BJ (cell line): ENCODE measurements at places on chromosomes 3 and 15. TPM values are rescaled to one million over a fixed set of nuclear protein-coding genes. Genes with fewer than 3 reads are reported as not detected.

- no peak for DNase-seq
Measured at GRCh38 chr15:94524565-94524964, 293.2 kb downstream of the MCTP2 start.

Gene TMEM158
- 1.6 and 1.7 TPM in 2 replicates for polyA plus RNA-seq

GRCh38 chr15:85141726-85142125 lies 160.1 kb downstream of the PDE8A start:
- DNase-seq: peak; percentile 15

DNA sequence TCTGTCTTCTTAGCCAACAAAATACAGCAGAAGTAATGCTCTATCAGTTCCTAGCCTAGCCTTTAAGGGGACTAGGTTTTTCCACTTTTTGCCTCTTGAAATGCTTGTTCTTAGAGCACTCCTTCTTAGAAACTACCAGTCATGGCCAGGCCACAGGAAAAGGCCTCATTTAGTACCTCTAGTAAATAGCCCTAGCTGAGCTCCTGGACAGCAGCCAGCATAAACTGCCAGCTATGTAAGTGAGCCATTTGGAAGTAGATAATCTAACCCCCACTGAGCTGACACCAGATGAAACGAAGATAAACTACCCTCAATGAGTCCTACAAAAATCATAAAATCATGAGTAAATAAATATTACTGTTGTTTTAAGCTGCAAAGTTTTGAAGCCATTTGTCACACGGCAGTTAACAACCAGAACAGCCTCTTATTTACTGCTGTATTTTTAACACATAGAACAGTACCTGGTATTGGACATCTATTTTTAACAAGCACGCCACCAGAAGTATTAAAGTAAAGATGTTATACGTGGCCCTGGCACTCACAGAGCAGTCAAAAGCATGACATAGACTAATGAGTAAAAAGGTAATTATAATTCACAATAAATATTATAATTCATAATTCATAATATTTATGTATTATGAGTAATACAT lies 12.0 kb downstream of the TBC1D5 start:
- no peak for DNase-seq

- peak; percentile 46 for DNase-seq
Measured at GRCh38 chr3:38834110-38834509, 18.1 kb upstream of the SCN10A start.

- DNase-seq: no peak
Measured at GRCh38 chr3:61589856-61590255, 28.5 kb downstream of the PTPRG start.

GRCh38 chr3:129756871-129757270 lies 136.6 kb downstream of the TMCC1 start:
- DNase-seq: peak; percentile 31

DNA sequence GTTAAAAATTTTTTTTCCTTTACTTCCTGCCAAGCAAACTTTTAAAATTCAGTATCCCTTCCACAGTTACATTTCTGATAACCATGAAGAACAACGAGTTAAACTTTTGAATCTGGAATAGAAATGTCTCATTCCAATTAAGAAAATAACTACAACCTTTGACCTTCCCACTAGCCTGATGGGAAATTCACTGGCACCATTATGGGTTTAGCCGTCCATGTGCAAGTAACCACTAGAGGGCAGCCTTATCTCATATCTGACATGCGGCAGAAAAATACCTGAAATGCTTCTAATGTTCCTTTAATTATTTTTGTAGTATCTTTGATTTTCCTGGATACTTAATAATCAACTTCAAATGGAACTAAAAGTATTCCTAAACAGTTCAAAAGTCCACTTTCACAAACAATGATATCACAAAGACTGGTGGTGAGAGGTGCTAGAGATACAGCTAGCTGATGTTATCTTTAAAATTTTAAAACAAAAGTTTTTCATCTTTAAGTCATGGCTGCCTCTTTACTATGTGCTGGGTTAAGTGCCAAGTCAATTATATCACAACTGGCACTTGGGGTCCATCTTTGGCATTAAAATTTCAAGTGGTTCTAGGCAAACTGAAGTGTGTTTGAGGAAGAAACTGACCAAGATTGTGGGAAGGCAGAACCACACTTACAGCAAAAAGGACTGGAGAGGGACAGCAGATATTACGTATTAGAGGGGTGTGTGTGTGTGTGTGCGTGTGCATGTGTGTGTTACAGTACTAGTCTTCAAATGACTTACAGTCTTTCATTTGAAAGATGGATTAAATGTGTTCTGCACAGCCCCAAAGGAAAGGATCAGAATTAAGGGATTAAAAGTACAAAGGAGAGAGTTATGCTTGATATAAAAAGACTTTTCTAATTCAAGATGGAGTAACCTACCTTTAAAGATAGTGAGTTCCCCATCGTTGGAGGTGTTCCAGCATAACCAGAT lies 107.1 kb upstream of the ICE2 start:
- DNase-seq: no peak

Gene GCSAM
- polyA plus RNA-seq: not detected in 2 replicates

Gene LDHAL6B
- not detected in 2 replicates for polyA plus RNA-seq

- DNase-seq: no peak
Measured at GRCh38 chr3:38005076-38006020, 14.8 kb downstream of the VILL start.

DNA sequence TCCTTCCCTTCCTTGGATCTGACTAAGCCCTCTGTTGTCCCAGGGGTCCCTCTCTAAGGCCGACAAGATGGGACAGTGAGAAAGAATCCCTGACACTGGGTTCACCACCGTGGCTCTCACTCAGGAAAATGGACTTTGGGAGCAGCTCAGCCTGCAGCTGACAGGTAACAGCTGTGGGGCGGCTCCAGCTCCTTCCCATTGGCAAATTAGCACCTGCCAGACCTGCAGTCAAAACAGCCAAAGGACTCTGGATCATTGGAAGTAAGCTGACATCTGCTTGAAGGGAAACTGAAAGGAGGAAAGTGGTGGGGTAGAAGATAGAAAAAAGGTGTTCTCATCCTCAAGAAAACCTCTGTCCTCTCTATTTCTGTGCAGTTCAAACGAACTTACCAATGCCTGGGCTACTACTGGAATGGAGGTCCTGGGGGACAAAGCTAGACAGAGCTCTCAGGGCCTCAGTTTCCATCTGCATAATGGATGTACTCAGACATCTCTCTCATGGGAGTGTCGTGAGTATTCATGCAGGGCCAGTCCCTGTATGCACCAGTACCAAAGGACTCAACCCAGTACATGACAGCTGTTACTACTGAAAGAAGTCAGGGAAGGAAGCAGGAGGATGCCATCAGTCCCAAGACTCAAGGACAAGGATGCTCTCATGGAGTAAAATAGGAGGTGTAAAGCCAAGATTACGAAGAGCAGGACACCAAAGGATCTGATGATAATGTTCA lies 53.6 kb upstream of the DCLK3 start:
- no peak for DNase-seq

Gene NR1I2
- not detected in 2 replicates for polyA plus RNA-seq

DNA sequence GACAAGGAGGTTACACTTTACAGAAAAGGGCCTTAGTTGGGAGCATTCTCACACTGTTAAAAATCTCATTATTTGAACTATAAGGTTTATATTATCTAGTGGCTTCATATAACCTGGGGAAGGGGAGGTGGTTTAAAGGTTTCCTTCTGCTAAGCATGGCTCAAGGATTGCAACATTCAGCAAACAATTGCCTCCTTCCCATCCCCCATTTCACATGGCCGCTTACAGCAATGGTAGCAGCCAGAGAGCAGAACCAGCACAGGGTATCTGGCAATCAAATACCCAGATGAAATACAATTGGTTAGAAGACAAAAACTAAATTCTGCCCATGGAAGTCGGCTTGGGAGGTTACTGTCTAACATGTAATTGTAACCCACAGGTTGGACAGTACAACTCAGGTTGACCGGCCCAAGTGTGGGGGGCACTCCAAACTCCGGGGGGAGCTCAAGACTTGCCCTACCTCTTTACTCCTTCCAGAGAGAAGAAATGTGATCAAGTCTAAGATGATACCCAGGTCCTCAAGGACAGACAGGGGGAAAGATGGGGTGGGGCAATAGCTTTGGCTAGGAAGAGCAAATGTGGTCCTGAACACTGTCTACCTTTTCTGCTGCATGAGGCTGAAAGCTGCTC lies 15.5 kb downstream of the ETV5 start:
- no peak for DNase-seq

DNA sequence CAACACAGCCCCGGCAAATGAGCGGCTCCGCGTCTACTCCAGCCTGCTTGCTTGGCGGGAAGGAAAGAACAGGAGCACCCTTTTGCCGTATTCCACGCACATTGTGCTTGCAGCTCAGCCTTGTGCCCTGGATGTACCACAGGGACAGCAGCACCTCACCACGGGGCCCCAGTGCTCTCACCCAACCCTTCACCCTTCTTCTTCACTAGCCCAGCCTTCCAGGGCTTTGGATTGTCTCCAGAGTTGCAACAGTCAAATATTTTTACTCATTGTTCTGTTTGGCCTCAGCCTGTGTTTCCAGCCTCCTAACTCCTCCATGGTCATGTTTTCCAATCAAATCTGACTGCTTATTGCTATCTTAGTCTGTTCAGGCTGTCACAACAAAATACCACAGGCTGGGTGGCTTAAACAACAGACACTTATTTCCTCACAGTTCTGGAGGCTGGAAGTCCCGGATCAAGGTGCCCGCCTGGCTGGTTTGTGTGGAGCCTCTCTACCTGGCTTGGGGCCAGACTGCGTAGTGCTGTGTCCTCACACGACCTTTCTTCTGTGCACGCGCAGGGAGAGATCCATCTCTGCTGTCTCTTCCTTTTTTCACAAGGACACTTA lies 79.2 kb upstream of the ABHD17C start:
- DNase-seq: peak; percentile 46

Gene ANXA2
- polyA plus RNA-seq: 5,886 and 6,474 TPM in 2 replicates

Gene GOLGA8S
- 0.01 and 0.04 TPM in 2 replicates for polyA plus RNA-seq

Gene GHRL
- polyA plus RNA-seq: not detected in 2 replicates

- DNase-seq: peak; percentile 88
Measured at GRCh38 chr3:122497425-122497824, 17.3 kb downstream of the KPNA1 start.

- DNase-seq: no peak
Measured at GRCh38 chr15:70556779-70557178, 206.6 kb downstream of the UACA start.

DNA sequence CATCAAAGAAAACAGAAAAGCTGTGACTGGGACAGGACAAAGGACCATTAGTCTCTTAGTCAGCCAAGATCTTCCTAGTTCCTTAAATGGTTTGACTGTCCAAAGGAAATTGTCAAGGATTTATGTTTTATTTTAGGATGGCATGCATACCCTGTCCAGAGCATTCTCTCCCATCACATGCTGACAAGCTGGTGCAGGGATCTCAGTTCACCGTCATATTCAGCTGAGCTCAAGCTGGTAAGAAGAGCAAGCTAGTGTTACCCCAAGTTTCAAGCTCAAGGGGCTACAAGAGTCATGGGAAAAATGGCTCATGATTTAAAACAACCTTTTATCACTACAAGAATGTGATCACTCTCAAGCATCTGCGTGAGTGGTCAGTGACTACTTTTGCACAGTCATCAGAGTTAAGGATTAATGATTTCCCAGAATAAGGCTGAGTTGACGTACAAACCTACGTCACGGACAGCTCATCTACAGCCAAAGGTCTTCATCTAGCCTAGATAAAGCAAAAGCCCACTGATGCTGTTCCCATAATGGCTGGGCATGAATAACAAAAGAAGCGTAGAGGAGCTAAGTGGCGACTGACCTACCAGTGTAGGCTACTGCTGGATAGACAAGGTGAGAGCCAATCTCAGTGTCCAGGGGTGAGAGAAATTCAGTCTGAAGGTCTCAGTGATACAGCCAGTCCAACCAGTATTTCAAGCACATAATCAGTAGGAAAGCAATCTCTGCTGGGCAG lies 157.5 kb downstream of the GABRB3 start:
- no peak for DNase-seq

DNA sequence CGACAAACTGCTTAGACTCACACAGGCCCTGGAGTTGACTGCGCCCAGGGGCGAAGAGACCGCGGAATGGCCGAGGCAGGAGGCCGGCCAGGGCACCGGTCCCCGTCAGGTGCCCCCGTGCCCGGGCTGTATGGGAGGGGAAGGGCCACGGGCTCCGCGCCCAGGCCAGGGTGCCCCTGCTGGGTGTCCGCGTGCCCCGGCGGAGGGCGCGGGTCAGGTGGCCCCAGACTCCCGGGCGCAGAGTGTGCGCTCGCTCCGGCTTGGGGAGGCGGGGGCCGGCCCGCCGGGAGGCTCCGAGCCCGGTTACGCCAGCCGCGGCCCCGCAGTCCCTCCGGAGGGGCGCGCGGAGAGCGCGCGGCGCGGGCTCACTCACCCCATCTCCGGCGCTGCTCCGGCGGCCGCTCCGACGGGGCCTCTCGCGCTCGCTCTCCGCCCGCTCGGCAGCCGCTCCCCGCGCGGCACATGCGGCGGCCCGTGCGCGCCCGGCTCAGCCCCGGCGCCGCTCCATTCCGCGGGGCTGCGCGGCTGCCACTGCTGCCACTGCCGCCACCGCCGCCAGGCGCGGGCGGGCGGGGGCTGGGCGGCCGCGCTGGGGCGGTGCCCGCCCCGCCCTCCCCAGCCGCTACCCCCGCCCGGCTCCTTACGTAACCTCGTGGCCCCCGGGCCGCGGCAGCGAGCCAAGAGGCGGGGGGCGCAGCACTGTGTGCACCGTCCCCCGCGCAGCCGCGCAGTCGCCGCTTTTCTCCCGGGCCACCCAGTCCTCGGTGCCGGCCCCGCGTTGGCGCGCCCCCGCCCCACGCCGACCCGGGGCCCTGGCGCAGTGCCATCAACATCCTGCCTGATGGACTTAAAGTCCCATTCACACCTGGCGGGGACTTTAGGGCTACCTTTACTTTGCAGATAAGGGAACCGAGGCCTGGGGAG lies at the start of gene HOMER2:
Gene HOMER2, minus strand, starts transcription at position 563 of the 924 bp plus-strand sequence. Its CDS starts 185 bp downstream, at position 378.
- no peak for DNase-seq

DNA sequence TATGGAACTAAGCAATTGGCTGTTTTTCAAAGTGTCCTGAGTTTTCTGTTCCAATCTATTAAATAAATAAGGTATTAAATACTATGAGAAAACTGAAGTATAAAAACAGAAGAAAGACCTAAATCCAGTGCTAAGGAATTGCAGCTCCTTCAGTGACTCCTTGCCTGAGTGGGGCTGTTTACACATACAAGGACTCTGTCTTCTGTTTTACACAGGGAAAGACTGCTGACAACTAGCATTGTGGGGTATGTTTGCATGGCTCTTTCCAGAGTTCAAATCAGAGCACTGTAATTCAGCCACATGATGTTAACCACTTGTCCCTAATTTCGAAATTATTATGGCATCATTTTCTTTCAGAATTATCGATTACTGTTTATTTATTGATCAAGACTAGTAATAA lies 31.3 kb upstream of the MEIS2 start:
- DNase-seq: no peak

DNA sequence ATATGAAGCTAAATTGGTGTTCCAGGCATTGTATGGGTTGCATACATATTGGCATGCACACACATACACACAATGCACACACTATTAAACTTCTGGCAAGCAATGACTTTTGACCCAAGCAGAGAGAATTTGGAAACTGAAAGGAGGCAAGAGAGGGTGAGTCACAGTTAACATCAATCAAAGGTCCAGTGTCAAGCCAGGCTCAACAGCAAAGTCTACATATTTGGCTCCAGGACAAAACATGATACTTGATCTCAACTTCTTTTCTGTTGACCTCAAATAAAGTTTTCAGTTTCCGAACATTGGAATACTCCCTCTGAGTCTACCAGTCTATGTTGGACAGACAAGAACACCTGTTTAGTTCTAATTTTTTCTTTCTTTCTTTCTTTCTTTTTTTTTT lies 28.3 kb downstream of the IL12A start:
- DNase-seq: no peak

Gene CSPG4
- polyA plus RNA-seq: 9.5 and 24.1 TPM in 2 replicates

- DNase-seq: peak; percentile 11
Measured at GRCh38 chr3:21055015-21055414, 696.0 kb downstream of the ZNF385D start.

Gene MYH15
- polyA plus RNA-seq: 0.02 TPM in 2 replicates

- DNase-seq: no peak
Measured at GRCh38 chr3:18454766-18455165, 29.6 kb upstream of the SATB1 start.
